Fibroblast of skin of back (primary cell): ENCODE measurements at places on chromosomes 13 and 19.
A peak's percentile ranks its signal among the peaks of the same experiment; 100 is the strongest.

DNA sequence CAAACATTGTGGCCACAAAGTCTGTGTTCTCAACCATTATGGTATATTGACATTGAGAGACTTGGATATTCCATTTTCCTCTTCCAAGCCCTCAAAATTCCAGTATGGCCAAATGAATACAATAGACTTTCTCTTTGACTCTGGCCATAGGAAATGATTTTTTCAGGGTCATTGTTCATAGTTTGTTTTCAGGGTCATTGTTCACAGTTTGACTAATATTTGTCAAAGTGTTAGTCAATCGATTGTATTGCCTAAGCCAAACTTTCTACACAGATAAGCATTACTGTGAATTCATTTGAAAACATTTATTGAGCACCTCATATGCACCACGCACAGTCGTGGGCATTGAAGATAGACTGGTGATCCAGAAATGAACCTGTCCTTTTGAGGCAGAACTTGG is 22.9 kb upstream of the FAM216B start:
- no peak for DNase-seq

- no peak for DNase-seq
Measured at GRCh38 chr13:86760620-86761019, 910.6 kb upstream of the SLITRK5 start.

DNA sequence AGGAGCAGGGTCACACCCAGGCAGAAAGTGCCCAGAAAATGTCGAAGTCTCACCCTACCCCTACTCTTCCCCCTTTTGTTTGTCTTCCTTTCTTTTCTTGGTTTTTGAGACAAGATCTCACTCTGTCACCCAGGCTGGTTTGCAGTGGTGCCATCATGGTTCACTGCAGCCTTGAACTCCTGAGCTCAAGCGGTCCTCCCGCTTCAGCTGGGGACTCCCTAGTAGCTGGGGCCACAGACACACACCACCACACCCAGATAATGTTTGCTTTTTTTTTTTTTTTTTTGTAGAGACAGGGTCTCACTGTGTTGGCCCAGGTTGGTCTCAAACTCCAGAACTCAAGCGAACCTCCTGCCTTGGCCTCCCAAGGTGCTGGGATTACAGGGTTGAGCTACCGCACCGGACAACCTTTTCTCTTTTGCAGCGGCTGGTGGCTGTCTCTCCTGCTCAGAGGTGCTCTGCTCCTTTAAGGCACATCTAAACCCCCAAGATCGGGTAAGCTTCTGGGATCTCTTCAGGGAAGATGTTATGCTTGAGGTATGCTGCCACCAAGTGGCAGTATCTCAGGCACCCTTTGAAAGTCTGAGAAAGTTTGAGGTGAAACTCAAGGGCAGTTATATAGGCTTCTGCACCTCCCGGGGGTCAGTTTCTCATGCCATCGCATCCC is 22.4 kb upstream of the EBI3 start:
- DNase-seq, result peak; percentile 41

GRCh38 chr19:10389863-10390262 is 9.5 kb upstream of the TYK2 start:
- peak; percentile 20 for DNase-seq

DNA sequence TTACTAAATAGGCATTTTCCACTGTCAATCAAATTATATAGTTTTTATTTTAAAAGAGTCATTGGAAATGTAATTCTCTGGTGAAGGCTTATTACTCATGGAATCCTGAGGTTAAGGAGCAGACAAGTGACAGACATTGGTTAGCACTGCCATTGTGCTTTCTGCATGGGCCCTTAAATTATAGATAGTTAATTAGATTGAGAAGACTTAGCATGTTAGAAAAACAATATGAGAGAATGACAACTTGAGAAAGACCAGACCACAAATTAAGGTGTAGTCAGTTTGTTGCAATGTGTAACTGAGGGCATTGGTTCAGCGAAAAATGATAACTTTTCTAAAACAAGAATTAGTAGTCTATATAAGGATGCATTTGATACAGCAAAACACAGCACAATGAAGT is 195.5 kb downstream of the SLITRK6 start:
- DNase-seq, result no peak

GRCh38 chr19:41612483-41612882 is 14.4 kb downstream of the CEACAM4 start:
- DNase-seq, result no peak

GRCh38 chr13:112696001-112696868 is 6.4 kb downstream of the ATP11A start:
- DNase-seq, result no peak

GRCh38 chr13:74158571-74159352 is 24.6 kb upstream of the KLF12 start:
- DNase-seq, result no peak

- peak; percentile 37 for DNase-seq
Measured at GRCh38 chr19:10112895-10113591, 1.6 kb downstream of the P2RY11 start.

DNA sequence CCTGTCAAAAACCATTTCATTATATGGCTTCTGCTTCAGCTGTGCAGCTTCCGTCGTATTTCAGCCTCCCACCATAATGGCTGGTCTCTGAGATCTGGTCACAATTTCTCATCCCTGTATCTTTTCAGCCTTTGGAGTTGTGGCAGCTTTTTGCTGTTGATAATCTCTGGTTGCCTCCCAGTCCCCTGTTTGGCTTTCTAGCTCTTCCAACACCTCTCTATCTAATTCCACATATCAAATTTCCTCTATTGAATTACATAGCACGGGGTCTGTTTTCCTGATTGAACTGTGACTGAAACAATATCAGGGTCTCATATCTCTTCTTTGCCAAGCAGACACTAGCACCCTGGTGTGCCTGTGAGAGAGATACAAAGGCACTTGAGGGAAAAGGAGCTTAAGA is 222.1 kb upstream of the OBI1 start:
- no peak for DNase-seq
